ENCODE measurements at places on chromosomes 3 and 15. TPM values are rescaled to one million over a fixed set of nuclear protein-coding genes. Genes with fewer than 3 reads are reported as not detected.
A peak's percentile ranks its signal among the peaks of the same experiment; 100 is the strongest.

The MEIS2 gene
- polyA plus RNA-seq, result 33.4 TPM

The TGM5 gene
- polyA plus RNA-seq, result not detected

The LDHAL6B gene
- polyA plus RNA-seq, result not detected

The LPP gene
- polyA plus RNA-seq, result 64.2 TPM

The AMT gene
- 5.5 TPM for polyA plus RNA-seq

The THRB gene
- polyA plus RNA-seq, result 0.02 TPM

The KBTBD13 gene
- polyA plus RNA-seq, result not detected

The CA12 gene
- 55.5 TPM for polyA plus RNA-seq

The GUCA1C gene
- polyA plus RNA-seq, result not detected

The CPN2 gene
- polyA plus RNA-seq, result not detected

The FRMD5 gene
- 5.2 TPM for polyA plus RNA-seq

The RGMA gene
- 0.36 TPM for polyA plus RNA-seq

The HRH1 gene
- polyA plus RNA-seq, result 24.6 TPM

The HTR3E gene
- polyA plus RNA-seq, result not detected

DNA sequence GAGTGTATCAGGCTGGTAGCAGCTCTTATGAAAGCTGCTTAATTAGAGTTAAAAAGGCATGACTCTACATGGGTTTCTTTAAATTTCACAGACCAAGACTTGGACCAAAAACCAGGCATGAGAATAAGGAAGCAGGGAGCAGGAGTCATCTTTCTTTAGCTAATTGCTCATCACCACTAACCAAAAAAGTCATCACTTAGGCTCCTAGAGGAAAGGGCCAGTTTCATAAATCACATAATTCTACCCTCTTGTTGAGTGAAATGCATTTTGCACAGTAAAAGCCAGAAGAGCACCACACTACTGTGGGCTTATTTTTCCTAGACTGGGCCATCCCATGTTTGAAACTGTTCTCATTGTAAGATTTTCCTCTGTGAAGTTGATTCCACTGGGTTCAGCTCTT, 175.6 kb downstream of the GREM1 start:
- DNase-seq, result no peak

- DNase-seq, result no peak
These were observed 535.1 kb downstream of the NLGN1 start for GRCh38 chr3:173932624-173933023.

DNA sequence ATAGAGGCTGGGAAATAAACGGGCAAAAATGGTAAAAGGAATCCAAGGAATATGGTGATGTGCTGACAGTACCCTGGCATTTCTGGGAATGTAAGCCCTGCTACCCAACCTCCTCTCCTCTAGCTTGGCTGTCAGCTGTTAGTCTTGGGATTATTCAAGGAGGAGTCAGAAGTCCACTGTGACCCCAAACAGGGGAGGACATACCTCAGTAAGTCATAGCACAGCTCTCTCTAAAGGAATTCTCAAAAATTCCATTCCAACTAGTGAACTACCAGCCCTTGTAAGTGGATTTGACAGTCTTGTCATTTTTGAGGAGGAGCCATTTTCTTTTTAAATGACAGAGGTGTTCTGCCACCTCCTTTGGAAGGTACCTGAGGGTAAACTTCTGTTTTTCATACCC, 207.5 kb downstream of the PDCD6IP start:
- peak; percentile 42 for DNase-seq

DNA sequence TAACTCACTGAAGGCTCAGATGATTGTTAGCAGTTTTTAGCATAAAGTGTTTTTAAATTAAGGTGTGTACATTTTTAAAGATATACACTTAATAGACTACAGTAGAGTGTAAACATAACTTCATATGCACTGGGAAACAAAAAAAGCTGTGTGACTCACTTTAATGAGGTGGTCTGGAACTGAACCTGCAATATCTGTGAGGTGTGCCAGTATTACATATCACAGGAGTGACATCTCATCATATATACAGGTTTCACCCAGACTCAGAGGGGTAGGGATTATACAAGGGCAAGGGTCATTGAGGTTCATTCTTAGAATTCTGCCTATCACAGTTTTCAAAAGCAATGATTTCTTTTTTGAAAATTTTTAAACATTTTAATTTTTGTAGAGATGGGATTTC, 7.3 kb upstream of the SNRK start:
- DNase-seq, result no peak

DNA sequence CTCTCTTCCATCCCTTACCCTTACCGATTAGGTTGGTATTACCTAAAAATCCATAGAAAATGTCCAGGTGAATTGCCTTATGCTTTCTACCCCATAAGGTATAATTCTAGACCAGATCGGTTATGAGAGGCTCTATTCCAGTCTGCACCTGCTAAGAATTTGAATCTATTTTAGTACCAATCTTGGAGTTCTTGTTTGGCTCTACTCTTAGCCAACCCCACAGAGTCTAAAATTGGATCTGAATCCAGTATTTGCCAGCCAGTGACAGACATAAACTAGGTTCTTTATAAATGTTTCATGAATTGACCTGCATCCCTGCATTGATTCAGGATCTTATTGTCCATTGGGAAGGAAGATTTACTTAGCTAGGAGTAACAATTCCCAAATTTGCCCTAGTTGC, 6.5 kb downstream of the KLHL24 start:
- no peak for DNase-seq

DNA sequence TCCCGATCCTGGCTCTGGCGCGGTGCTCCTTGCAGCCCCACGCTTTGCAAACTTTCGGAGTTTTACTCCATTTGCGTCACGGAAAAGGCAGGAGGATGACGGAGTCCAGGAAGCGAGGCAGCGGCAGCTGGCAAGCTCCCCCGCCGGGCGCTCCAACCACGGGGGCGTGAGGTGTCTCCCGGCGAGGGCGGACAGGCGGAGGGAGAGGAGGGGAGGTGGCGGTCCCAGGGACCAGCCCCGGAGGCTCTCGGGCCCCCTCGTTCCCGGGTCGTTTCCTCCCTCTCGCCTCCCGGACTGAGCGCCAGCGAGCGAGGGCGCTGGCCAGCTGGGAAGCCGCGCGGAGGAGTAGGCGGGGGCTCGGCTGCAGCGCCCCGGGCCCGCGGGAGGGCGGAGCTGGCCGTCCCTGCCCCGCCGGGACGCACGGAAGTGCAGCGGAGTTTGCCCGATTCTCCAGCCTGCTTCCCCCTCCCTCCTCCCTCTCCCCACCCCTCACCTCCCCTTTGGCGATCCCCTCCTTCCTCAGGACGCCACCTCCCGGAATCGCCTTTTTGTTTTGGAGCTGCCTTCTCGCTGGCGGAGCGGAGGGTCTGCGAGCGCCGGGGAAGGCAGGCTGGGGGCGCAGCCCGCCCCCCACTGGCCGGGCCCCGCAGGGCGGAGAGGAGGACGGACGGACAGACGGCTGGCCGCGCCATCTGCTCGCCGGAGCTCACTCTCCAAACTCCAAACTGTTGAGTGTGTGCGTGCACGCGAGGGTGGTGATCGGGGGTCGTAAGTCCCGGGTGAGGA, at the start of gene SNX33:
SNX33 (plus strand) TSS at position 543 of the 786 bp plus-strand sequence. CDS start 1,191 bp downstream, outside the sequence.
- no peak for DNase-seq

DNA sequence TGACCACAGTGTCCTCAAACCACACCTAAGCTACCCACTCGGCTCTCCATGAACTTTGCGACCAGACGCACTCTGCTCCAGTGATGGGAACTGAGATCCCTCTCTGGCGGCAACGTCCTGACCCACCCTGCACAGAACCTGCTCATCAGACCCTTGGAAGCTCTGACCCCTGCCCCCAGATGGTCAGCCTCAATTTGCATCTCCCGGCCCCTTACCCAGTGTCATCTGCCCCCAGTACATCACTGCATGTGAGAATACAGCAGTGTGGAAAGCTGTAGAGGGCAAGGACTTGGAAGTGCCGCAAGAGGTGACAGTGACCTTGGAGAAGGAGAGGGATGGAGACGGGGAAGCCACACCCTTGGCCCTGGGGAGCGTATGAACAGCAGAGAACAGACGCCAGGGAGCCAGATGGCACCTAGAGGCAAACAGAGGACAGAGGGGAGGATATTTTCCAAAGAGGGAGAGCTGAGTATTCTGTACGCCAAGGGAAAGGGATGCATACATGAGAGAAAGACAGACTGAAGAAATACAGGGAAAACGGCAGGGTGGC, 192.0 kb downstream of the XXYLT1 start:
- DNase-seq, result no peak

DNA sequence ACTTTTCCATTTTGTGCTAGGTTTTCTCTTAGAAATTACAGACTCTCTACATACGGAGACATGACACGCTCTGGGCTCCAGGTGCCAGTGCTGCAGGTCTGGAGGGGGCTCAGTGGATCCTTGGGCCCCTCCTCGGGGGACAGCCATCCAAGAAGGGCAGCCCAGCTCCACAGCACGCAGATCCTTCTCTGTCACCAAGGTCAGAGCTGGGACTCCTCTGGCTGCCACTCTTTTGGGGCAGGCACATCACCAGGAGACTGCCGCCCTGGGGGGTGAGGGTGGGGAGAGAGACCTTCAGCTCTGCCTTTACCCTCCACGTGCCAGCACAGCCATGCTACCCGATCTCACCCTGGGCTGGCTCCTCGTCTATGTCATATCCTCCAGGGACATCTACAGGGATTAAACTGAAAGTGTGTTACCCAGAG, 65.6 kb downstream of the ATP10A start:
- no peak for DNase-seq

DNA sequence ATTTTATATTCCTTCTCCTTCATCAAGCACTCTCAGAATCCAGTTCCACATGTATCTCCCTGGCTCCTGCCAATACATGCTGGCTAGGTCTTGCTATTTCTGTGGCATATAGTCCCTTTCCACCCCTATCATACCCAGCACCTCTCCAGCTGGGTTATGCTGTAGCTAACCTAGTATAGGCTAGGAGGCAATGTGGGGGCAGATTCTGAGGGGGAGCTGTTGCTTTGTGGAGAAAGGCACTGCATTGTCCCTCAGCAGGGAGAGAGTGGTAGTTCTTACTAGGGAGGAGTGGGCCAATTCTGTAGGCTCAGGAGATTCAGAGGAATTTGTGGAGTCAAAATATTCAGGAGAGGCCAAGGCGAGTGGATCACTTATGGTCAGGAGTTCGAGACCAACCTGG, 39.4 kb upstream of the UBL7 start:
- DNase-seq, result no peak

DNA sequence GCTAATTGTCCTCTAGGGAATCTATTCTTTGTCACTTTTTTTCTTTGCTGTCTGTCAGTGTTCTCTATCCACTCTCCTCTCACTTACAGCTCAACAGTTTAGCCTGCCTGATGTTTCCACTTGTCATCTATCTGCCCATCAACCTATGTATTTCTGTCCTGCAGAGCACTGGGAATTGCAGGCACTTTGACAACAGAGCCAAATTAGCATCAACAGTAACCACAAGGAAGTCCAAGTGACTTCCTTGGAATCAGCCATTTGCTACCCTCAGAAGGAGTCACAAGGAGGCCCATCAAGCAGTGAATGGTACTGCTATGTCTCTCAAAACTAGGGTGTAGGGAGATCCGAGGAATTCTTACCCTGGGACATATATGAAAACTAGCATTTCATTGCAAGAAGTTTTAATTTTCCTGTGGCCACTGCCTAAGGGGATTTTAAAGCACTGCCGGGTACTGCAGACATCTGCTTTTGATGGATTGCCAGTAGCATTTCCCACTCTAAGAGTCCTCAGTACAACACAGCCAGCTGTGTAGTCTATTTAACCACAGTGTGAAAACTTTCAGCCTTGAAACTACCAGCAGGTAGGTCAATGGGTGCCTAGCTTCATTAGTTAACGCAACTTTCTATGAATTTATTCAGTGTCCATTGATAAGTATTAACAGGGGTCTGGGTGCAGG, 898.8 kb downstream of the NTRK3 start:
- DNase-seq, result no peak

DNA sequence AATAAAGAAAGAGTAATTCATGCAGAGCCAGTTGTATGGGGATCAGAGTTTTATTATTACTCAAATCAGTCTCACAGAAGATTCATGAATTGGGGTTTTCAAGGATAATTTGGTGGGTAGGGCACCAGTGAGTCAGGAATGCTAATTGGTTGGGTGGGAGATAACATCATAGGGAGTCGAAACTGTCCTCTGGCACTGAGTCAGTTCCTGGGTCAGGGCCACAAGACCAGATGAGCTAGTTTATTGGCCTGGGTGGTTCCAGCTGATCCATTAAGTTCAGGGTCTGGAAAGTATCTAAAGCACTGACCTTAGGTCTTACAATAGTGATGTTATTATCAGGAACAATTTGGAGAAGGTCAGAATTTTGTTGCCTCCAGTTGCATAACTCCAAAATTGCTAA, 998.6 kb upstream of the EPHA6 start:
- DNase-seq, result no peak

GRCh38 chr3:26422415-26422814, 200.2 kb upstream of the LRRC3B start:
- DNase-seq, result no peak

- no peak for DNase-seq
These were observed 167.5 kb upstream of the HES1 start for GRCh38 chr3:193968380-193968974.

GRCh38 chr3:41026394-41027177, 172.7 kb upstream of the CTNNB1 start:
- DNase-seq, result peak; percentile 7

- DNase-seq, result no peak
These were observed 74.2 kb downstream of the SPSB4 start for GRCh38 chr3:141125351-141125750.

DNA sequence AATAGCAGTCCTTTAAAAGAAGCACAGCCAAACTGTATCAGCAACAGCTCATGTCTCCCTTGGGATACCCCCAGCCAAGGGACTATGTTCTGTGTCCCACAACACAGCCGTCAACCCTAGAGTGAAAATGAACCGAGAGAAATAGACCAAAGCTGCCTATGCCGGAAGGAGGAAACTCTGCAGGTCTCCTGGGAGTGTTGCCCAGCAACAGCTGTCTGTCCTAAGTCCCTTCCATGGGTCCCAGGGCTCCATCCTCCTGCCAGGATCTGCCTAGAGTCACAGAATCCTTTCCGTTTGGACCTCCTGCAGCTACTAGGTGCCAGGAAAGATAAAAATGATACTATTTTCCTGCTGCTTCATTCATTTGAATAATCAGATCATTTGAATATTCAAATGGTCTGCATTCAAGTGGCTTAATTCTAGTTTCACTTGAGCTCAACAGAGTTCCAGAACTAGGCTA, 53.1 kb downstream of the TRANK1 start:
- no peak for DNase-seq

DNA sequence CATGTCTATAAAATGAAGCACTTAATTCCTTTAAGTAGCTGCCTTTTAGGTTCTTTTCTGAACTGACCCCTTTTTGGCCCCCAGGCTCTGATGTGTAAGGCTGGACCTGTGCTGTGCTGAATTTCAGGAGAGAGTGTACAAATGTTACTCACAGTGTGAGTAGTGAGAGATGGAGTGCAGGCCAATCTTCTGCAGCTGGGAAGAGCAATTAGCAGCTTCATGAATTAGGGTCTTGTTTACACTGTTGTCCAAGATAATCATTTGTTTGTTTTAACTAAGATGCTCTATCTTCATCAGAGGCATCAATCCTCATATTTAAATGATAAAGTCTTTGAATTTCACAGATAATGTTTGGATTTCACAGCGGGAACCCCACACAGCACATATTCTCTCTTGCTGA, 19.4 kb downstream of the ARPP21 start:
- no peak for DNase-seq

DNA sequence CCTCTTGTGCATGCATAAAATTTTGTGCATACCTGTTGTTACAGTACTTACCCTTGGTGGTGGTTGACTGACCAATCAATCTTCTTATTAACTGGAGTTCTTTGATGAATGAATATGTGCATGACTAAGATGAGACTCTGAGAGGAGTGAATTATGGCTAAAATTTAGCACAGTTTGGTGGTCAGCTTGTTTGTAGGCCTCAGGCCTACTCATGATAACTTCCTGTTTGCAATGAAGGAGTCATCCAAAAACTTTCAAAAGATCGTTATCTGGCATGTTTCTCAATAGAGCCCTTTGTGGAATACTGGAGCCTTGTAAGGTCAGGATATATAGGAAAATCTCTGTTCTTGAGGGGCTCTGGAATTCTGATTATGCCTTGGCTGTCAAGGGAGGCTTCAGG, 66.5 kb downstream of the LEKR1 start:
- no peak for DNase-seq
